MCF 10A (cell line): ENCODE measurements at places on chromosomes 13 and 19. TPM values are rescaled to one million over a fixed set of nuclear protein-coding genes. Genes with fewer than 3 reads are reported as not detected.

The LILRA5 gene
- not detected in 2 replicates for total RNA-seq

GRCh38 chr19:7492142-7492541 lies 3.3 kb upstream of the PEX11G start:
- peak; percentile 92 for DNase-seq

- no peak for DNase-seq
These were observed 211.4 kb downstream of the PCDH9 start for GRCh38 chr13:67018775-67019174.

- no peak for DNase-seq
These were observed 12.0 kb downstream of the FPR2 start for GRCh38 chr19:51772977-51773376.

- no peak for DNase-seq
These were observed 415.9 kb downstream of the FGF9 start for GRCh38 chr13:22086597-22087330.

DNA sequence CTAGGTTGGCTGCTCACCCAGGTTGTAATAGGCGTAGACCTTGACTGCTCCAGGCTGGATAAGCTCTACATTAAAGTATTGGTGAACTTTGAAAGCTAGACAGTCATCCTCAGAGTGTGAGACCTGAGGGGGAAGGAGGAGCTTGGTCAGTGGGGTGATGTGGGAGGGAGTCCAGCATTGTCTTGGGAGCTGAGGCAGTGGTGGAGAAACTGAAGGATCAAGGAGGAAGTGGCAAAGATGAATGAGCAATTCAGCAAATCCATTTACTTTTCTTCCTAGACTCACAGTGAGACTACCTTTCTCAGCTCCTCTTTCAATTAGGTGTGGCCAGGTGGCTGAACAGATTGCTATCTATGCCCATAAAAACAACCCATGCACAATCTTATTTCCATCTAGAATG lies 10.2 kb upstream of the TNFSF14 start:
- no peak for DNase-seq

The LGALS7B gene
- 2.5 and 2.6 TPM in 2 replicates for total RNA-seq

DNA sequence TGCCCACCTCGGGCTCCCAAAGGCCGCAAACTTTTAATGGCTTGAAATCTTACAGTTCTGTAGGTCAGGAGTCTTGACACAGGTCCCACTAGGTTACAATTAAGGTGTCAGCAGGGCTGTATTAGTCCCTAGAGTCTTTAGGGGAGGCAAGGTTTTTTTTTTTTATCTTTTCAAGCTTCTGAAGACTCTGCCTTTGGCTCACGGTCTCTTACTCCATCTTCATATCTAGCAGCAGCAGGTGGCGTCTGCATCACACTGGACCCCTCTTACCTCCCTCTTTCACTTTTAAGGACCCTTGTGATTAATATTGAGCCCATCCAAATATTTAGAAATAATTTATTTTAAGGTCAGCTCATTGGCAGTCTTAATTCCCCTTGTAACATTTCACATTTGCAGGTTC lies 11.6 kb downstream of the MIR17HG start:
- DNase-seq: no peak

DNA sequence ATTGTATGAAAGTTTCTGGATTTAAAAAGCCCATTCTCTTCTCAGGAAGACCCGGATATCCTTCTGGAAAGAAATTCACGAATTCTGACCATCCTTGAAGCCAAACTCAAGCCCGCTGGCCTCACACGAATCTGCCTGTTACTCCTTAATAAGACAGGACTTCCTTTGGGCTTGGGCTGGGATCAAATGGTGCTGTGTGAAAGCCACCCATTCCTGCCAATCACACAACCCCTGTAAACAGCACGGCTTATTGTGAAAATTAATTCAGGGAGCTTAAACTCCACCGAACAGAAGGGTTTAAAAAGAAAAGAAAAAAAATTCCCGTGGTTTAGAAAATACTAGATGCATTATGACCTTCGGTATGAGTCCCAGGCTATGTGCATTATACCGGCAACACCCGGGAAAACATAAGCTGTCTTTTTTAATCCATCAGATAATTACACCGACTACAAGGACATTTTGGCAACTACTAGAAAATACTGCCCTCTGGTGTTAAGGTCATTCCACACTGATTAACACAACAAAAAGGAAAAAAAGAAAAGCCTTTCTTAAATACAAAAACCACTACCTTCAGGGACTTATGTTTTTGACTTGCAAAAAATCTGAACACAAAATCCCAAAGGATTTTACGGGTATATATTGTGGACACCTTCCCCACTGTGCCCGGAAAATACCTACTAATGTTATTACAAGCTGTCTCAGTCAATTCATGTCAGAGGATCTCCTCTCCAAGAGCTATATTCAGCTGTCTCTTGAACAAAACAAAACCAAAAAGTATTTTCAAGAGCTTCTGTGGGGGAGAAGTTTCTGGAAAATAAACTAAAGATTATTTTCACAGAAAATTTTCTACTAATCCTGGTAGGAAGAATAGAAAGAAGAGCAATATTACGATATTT lies 76.0 kb upstream of the LSM14A start:
- DNase-seq: peak; percentile 69

- no peak for DNase-seq
These were observed 138.9 kb downstream of the SHISA2 start for GRCh38 chr13:25912961-25913360.
